ENCODE measurements at places on chromosomes 11 and 22.

- no peak for DNase-seq
These were observed 32.6 kb downstream of the SVIP start for GRCh38 chr11:22797047-22797446.

DNA sequence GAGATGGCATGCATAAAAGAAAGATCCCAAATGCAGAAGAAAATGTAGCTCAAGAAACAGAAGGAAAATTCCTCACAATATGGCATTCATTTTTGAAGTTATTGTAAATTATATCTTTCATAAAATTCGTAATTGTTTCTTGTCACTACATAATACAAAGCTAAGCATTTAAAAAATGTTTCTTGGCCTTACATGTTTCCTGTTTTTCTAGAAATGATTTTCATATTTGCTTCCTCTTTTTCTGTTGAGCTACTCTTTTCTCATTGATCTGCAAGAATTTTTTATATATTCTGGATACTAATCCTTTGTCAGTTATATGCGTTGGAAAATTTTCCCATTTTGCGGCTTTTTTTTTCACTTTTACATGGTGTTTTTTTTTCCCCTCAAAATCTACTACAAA lies 48.0 kb downstream of the ENTHD1 start:
- DNase-seq, result no peak

GRCh38 chr11:65291613-65292012 lies 23.1 kb upstream of the CDC42EP2 start:
- DNase-seq, result no peak

DNA sequence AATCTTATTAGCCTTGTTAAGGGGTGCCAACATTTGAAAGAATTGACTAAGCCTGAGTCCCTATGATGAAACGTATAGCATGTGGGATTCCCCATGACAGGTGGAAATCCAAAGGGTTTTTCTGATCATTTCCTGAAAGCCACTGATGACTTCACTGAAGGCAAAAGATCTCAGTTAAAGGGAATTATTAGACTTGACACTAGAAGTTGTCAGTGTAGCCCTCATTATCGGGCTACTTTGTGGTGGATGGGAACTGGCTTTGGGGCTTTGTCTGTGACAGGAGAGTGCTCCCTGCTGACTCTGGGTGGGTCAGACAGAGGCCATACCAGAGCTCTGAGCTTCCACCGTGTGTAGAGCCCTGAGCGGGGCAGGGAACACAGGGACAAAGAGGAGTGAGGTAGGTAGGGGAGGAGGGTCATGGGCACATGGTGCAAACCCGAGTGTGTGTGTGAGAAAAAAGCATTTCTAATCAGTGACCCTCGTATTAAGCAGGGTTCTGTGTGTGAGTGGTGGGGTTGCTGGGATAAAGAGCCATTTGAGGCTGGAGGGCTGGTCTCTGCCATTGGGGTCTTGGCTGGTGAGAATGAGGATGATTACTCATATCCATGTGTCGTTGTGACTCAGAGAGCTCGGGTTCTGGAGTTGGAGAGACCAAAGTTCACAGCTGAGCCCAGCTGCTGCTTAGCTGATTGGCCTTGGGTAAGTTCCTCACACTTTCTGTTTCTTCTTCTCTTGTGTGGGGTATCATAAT lies 101.1 kb downstream of the GRIK4 start:
- no peak for DNase-seq

- no peak for DNase-seq
These were observed 1497.0 kb upstream of the TENM4 start for GRCh38 chr11:80937842-80938241.

DNA sequence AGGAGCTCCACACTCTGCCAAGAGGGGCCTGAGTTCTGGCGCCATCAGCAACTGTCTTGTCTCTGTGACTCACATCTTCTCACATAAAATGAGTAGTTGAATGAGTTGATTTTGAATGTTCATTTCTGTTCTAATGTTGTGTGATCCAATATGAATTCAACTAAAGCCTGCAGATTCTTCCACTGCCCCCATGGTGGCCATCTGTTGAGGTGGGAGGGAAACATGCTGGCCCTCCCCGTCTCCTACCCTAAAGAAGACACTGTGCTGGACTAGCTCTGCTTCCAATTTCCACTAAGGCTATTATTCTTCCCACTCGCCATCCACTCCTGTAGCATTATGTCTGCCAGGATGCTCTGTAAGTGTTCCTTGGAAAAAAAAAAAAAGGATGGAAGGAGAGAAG lies 555.6 kb upstream of the LARGE1 start:
- no peak for DNase-seq

DNA sequence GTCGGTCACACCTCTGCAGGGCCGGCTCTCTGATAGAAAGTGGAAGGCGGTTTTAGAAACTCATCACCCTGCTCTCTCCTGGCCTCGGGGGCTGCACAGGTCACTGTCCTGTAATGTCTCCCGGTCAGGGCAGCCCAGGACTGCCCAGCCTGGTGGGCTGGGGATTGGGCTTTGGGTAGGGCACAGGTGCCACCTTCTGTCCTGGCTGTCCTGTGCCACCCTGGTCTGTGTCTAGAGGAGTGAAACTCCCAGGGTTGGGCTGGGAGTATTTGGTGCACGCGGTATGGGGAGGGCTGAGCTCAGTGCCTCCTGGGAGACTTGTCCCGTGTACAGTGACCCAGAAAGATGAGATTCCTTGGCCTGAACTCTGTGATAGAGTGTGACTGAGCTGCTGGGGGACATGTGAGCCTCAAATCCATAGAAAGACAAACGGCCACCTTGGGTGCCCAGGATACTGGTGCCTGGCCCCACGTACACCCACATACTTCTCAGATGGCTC lies 17.8 kb downstream of the SART1 start:
- no peak for DNase-seq

GRCh38 chr11:14700593-14700992 lies 57.0 kb downstream of the PDE3B start:
- no peak for DNase-seq

GRCh38 chr22:22125028-22125578 lies 119.5 kb upstream of the VPREB1 start:
- no peak for DNase-seq

- no peak for DNase-seq
These were observed 2.2 kb upstream of the USP18 start for GRCh38 chr22:18147791-18148190.

DNA sequence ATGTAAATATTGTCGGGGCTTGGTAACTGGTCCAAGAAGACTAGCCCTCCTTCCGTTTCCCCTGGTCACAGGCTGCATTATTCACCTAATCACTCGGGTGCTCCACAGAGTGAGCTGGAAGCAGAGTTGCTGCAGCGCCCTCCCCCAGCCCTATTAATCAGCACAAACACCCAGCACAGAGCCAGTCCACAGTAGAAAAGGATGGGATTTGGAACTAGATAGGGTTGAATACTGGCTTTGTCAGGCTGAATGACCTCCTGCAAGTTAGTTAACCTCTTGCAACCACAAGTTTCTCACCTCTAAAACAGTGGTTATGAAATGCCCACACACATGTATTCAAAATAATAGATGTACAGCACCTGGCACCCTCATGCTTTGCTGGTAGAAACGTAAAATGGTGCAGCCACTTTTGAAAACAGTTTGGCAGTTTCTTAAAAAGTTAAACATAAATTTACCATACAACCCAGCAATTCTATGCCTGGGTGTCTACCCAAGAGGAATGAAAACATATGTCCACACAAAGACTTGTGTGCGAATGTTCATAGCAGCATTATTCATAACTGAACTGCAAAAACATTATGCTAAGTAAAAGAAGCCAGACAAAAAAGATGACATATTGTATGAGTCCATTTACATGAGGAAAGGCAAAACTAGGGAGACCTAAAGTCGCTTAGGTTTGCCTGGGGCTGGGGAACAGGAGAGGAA lies 31.7 kb upstream of the APLP2 start:
- no peak for DNase-seq

- DNase-seq, result no peak
These were observed 19.2 kb upstream of the MUC5B start for GRCh38 chr11:1203505-1204271.

GRCh38 chr11:12680246-12680939 lies 6.2 kb downstream of the TEAD1 start:
- no peak for DNase-seq

DNA sequence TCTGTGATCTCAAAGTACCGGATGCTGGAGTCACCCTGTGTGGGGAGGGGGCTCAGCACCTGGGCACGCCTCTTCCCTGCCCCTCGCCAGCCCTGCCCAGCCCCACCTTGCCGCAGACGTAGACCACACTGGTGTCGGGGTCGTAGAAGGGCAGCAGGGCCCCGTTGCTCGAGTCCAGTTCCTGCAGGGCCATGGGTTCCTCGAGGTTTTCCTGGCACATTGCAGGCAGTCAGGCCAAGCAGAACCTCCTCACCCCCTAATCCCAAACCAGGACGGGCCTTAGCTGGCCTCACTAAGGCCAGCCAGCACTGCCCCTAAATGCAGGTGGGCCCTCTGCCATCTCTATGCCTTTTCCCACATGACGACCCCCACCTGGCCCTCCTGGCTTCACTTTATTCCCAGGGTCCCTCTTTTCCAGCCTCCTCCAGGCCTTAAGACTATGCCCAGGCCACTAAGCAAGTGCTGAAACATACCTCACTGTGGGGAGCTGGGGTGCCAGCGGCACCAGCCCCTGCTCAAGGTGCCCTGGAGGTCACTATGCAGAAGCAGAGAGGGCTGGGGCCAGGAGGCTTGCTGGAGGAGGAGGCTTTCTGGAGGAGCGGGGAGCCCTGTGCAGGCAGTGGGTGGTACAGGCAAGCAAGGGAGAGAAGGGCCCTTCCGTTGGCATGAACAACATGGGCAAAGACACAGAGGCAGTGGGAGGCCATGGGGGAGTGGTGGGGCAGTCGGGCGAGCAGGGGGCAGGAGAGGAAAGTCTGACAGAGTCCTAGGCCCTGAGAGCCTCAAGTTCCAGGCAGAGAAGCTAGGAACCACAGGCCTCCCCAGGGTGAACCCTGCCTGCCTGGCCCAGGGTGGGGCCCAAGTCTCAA lies 2.8 kb downstream of the CORO1B start:
- no peak for DNase-seq

DNA sequence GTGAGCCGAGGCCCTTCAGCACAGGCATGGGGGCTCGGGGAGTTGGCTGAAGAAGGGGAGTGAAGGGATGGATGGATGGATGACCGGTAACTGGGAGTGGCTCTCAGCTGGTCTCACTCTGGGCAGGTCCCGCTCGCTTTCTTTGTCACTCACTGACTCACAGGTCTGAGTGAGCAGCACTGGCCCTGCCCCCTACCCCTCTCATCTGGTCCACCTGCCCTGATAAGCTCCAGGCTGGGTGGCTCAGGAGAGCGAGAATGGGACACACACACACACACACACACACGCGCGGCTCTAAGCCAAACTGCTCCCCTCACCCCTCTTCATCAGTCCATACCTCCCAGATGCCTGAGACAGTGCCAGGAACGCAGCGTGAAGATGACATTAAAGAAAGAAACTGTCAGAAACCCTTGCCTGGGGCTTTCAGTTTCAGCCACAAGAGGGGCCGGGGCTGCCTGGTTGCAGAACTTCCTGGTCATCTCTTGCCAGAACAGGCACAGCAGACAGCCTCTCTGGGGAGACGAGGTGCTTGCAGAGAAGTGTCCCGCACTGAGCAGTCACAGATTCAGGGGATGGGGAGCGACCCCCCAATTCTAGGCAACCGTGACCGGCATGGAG lies 16.5 kb upstream of the SHISAL1 start:
- no peak for DNase-seq

DNA sequence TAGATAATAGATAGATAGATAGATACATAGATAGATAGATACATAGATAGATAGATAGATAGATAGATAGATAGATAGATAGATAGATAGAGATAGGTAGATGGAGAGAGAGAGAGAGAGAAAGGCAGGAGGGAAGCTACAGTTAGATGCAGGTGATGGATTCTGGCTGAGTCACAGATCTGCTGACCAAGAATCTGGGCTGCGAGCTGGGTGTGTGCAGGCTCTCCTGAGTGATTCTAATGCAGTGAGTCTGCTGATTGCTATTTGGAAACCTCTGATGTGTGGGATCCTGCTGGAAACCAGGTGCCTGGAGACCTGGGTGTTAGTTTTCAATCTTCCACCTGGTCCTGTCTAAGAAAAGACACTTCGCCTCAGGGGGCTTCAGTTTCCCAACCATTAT lies 1441.8 kb downstream of the TBC1D22A start:
- DNase-seq, result no peak

- DNase-seq, result no peak
These were observed 25.1 kb downstream of the SERPIND1 start for GRCh38 chr22:20798974-20799373.

DNA sequence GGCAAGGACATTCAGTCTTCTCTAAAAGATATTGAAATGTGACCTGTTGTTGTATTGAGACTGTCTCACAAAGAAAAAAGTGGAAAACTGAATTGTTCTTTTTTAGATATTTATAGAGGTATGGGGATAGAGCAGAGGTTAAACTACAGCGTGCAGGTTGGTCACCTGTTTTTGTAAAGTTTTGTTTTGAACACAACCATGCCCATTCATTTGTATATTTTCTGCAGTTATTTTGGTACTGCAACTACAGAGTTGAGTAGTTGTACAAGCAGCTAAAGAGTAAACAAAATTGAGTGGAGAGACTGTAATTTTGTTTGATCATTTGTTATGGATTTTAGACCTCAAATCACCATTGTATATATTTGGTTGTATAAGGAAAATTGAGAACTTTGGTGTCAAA lies 11.3 kb downstream of the EED start:
- no peak for DNase-seq

GRCh38 chr11:73629907-73630306 lies 16.5 kb upstream of the PLEKHB1 start:
- no peak for DNase-seq

DNA sequence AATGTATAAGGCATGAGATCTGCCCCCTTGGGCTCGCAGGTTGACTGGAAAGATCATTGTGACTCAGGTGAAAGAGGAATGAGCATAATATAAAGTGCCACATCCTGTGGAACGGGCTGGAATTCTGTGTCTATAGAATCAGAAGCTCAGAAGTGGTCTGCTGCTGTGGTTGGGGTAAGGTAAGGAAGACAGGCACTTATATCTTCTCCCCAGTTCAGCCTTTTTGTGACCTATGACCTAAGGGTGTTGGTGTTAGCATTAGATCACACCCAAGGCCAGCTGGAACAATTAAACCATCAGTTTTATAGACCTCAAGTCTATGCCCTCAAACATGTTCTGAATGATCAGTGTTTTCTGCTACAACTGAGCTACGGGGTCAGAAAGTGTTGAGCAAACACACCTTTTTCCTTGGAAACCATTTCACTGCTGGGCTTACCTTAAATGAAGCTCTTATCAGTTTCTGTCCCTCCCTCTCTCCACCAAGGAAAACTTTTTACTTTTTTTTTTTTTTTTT lies 15.7 kb upstream of the POU2AF3 start:
- no peak for DNase-seq

DNA sequence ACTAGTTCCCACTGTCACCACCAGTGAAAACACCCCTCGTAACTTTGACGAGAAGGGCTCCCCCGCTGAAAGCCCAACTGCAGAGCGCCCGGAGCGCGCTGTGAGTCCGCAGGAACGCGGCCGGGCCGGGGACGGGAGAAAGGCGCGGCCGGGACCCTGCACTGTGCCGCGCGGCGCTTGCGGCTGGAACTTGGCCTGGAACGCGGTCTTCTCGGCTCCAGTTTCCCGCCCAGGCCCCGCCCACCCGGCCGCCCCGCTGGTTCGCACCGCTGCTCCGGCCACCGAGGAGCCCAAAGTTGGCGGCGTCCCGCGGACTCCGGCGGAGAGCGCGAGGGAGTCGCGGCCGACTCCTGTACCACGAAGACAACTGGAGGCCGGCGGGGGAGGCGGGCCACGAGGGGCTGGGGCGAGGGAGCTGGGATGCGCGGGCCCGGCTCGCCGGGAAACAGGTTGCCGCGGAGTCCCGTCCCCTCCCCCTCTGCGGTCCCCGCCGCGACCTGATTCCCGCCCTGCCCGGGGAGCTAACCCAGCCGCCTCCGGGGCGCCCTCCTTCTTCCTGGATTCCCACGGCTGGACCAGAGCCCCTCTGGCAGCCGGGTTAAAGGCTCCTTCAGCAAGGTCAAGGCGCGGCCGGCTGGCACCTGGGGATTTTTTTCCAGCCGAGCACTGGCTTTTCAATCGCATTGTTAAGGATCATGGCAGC lies 3.4 kb downstream of the TENM4 start:
- DNase-seq, result peak; percentile 47
